NCI-H187 treated with DMSO at 0.1 percent for 48 hours (cell line): ENCODE measurements at places on chromosomes 3 and 15.

GRCh38 chr3:113057117-113057516 is 66.3 kb downstream of the GTPBP8 start:
- no peak for DNase-seq

- DNase-seq = no peak
Observed at GRCh38 chr15:25738171-25738965, 124.8 kb downstream of the ATP10A start.

DNA sequence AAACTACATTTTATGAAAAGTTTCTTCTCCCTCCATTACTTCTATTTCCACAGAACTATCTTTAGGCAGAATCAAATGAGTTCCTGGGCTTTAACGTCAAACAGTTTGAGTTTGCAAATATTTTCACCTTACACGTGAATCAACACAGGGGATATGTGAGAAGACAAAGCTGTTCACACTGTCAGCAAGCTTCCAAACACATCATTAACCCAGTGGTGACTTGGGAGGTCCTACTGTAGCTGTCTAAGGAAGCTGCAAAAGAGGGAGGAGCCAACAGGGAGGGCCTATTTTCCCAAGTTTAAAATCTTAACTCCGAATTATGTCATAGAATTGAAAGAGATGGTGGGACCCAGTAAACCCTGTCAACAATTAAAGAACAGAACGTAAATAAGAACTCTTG is 337.8 kb upstream of the DNAJC19 start:
- DNase-seq = no peak

GRCh38 chr3:169969174-169970095 is 2.8 kb downstream of the SEC62 start:
- DNase-seq = no peak

DNA sequence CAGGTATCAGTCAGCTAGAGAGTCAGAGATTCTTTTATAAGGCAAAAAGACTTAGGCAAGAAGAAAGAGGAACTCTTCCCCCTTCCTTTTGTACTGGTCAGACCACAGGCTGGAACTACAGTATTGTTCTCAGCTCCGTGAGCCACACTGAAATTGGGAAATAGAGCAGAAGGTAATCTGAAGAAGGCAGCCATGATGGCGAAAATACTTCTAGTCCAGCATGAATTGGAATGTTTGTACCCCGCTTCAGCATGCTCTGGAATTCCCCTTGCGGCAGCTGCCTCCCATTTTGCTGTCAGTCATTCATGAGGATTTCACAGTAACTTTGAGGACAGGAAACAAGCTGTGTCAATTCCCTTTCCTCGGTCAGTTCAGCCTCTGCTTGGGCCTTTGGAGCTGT is 96.2 kb downstream of the CORO2B start:
- no peak for DNase-seq

DNA sequence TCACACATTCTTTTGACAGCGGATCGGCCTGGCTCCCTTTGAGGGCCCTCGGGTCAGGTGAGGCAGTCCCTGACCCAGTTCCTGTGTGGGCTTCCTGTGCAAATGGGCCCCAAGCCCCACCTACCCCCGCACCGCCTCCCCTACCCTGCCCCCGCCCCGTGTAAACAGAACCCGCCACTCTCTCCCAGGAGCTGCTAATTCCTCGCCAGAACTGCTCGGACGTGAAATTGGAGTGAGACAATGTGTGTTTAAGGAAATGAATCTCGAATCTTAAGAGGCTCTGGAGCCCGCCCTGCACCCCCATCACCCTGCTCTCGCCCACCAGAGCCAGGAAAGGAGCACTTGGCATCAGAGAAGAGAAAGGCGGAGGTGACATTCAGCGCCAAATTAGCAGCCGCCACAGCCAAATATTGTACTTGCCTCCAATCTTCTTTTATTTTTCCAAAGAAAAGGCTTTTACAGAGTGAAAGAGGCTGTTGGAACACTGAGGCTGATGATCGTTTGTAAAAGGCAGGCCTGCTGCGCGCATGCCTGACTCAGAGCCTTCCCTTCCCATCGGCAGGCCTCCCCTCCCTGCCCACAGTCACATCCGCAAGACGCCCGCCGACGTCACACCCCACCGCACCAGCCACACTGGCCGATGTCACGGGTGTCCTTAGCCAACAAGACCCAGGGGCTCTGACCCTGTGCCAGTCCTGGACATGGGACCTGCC is 53.1 kb downstream of the CACNA2D2 start:
- DNase-seq = no peak

GRCh38 chr3:11304175-11304574 is 32.0 kb downstream of the ATG7 start:
- no peak for DNase-seq

DNA sequence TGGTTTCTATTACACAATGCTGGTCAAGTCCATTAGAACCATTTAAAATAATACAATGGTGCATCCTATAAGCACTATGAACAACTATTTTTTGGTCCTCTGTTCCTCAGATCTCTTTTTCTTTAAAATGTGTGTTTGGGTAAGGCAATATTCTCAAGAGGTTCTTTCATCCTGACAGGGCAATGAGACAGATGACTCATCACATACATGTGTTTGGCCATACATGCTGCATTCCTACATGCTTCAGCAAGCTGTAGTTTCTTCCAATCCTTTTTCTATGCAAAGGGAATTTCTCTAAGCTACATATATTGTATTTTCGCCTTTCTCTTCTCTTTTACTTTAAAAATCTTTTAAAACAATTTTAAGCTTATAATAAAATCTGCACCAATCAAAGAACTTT is 52.7 kb downstream of the OTOL1 start:
- no peak for DNase-seq

DNA sequence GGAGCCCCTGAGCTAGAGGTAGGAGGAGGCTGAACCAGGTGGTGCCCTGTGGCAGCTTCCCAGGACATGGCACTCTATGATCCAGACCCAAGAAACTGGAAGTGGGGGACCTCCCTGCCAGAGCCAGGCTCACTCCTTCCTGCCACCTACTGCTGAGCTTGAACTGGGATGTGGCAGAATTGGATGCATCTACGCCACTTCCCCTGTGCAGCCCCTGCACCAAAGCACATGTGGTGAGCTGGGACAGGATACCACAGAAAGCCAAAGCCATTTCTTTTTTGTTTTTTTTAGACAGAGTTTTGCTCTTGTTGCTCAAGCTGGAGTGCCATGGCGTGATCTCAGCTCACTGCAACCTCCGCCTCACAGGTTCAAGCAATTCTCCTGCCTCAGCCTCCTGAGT is 518.0 kb upstream of the PPP2R3A start:
- DNase-seq = no peak

- DNase-seq = no peak
Observed at GRCh38 chr15:73789521-73790240, 36.5 kb upstream of the INSYN1 start.

GRCh38 chr3:53613125-53613524 is 118.7 kb downstream of the CACNA1D start:
- DNase-seq = no peak

- no peak for DNase-seq
Observed at GRCh38 chr3:82082796-82083195, 321.4 kb upstream of the GBE1 start.
